ENCODE measurements at places on chromosomes 2 and 18.

DNA sequence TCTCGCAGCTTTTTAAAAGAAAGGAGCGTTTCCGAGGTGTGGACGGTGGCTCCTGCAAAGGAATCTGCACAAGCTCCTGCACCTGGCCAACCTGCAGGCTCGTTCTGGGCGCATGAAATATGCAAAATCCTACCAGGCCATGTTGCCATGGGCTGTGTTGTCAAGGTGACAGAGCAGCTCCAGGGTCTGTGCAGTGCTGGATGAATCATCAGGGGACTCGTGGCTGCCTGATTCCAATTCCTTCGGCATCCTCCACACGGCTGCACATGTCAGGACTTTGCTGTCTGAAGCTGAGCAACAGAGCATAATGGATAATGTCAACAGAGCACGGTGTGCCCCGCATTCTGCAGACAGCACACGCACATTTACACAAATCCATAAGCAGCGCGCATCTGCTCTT, 120.5 kb downstream of the EIPR1 start:
- no peak for DNase-seq
- H3K27ac ChIP-seq: no peak overlapping the region
- no peaks in the 10 kb centered on the region for H3K27me3 ChIP-seq
- H3K4me3 ChIP-seq: no peak overlapping the region
- no peaks in the 10 kb centered on the region for H3K4me1 ChIP-seq

DNA sequence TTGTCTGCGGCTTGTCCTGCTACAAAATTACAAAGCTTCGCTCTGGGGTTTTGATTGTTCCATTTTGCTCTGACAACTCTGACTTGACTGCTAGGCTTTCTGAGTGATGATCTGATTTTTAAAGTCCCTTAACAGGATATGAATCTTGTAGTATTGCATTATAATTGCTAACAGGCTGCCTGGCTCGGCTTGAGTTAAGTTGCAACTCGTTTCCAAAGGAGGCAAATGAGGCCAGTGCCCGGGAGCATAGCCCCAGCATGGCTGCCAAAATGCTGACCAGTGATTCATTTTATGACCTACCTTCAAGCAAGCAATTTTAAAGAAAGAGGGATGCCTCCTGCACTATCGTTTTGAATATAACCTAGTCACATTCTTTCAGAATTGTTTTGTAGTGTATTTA, 135.4 kb downstream of the COL6A3 start:
- peaks cover 17% of the 10 kb centered on the region for H3K27me3 ChIP-seq
- H3K27ac ChIP-seq: no peak overlapping the region
- no peak overlapping the region for H3K4me3 ChIP-seq
- H3K36me3 ChIP-seq: no peaks in the 10 kb centered on the region
- DNase-seq: no peak

DNA sequence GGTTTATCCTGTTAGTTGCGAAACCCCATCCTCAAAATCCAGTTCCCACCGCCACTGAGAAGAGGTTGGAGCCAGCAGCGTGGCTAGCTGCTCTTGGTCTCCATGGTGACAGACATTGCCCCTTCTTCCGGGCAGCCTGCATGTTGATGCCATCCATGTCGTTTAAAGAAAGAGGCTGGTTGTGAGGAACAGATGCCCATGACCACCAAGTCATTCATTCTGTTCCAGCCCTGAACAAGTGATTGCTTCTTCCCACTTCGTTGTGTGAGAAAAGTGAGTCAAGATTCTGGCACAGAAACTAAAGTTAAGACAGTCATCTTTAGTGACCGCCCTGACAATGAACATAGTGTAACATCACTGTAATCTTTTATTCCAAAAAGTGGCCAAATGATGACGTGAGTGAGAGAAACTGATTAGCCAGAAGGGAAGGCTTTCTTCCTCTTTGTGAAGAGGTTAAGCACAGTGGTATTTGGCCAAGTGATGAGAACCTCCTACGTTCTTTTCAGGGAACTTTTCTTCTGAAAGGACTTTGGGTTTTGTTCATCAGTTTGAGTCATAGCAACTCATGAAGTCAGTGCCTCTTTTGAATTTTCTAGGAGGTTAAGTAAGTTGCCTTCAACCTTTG, 272.5 kb downstream of the GALR1 start:
- DNase-seq: no peak
- no peak overlapping the region for H3K4me3 ChIP-seq
- H3K36me3 ChIP-seq: no peaks in the 10 kb centered on the region
- no peaks in the 10 kb centered on the region for H3K4me1 ChIP-seq
- H3K27ac ChIP-seq: no peak overlapping the region
- H3K27me3 ChIP-seq: no peaks in the 10 kb centered on the region

DNA sequence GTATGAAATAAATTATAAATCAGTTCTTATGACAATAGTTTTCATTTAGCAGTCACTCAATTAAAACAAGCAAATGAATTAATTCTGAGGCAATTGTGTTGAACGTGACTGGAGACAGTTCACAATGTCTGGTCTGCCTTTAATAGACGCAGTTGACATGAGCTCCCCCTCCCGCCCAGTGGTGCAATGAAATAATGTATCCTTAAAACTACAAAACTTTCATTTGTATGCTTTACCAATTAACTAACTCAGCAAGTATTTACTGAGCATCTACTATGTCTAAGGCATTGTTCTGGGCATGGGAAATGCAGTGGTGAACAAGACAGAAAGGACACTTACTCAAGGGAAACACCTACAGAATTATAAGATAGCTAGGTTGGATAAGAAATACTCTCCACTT, 3.5 kb upstream of the DSC2 start:
- no peak overlapping the region for H3K27ac ChIP-seq
- H3K36me3 ChIP-seq: no peaks in the 10 kb centered on the region
- no peak for DNase-seq

- DNase-seq: no peak
- H3K4me1 ChIP-seq: peaks cover 2% of the 10 kb centered on the region
These were observed 256.4 kb downstream of the BCL2 start for GRCh38 chr18:63063171-63063570.

DNA sequence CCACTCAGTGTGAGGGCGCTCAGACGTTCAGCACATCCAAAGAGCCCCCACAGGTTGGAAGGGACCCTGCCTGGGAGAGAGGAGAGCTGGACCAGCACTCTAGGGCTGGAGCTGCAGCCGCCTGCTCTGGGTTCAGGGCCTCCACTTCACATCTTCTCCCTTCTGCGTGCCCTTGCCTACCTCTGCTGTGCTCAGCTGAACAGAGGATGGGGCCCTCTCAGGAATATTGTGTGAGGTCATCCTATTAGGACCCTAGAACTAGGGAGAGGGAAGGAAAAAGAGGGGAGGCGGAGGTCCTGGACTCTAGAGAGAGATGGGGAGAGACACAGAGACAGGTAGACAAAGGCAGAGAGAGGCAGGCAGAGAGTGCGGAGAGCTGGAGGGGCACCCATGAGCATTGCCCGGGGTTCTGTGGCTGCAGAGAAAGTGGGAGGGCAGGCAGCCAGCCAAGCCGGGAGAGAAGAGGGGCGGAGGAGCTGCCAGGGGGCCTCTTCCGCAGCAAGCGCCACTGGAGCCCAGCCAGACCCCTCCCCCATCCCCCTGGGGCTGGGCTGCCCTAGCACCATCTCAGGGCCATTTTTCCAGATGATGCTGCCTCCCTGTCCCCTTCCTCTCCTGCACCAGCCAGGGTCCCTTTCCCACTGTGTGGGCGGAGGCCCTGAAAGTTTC, 8.3 kb upstream of the TNS1 start:
- H3K4me3 ChIP-seq: no peak overlapping the region
- H3K4me1 ChIP-seq: peaks cover 4% of the 10 kb centered on the region
- no peaks in the 10 kb centered on the region for H3K36me3 ChIP-seq
- DNase-seq: no peak
- no peak overlapping the region for H3K27ac ChIP-seq
- H3K27me3 ChIP-seq: peaks cover 44% of the 10 kb centered on the region

- H3K36me3 ChIP-seq: peaks cover 3% of the 10 kb centered on the region
- peaks cover 48% of the 10 kb centered on the region for H3K4me1 ChIP-seq
- H3K27ac ChIP-seq: peak overlapping the region; percentile 68
- no peaks in the 10 kb centered on the region for H3K27me3 ChIP-seq
- peak overlapping the region; percentile 69 for H3K4me3 ChIP-seq
These were observed 38.0 kb downstream of the TSHZ1 start for GRCh38 chr18:75248426-75249174.

GRCh38 chr2:178427458-178427857, 23.5 kb downstream of the PRKRA start:
- H3K4me3 ChIP-seq: no peak overlapping the region
- no peak overlapping the region for H3K27ac ChIP-seq
- H3K27me3 ChIP-seq: no peaks in the 10 kb centered on the region
- H3K4me1 ChIP-seq: peaks cover 7% of the 10 kb centered on the region
- H3K36me3 ChIP-seq: peaks cover 79% of the 10 kb centered on the region
